ENCODE measurements at places on chromosomes 1 and 21. TPM values are rescaled to one million over a fixed set of nuclear protein-coding genes. Genes with fewer than 3 reads are reported as not detected.

The IFNLR1 gene
- not detected for total RNA-seq

The PPFIA4 gene
- total RNA-seq, result 15.7 TPM

The PRELP gene
- total RNA-seq, result 1.0 TPM

The SYT11 gene
- total RNA-seq, result 10.4 TPM

The GJA9 gene
- total RNA-seq, result not detected

The TMEM269 gene
- total RNA-seq, result 0.52 TPM

The KRTAP21-2 gene
- total RNA-seq, result not detected

The SLC30A1 gene
- 16.2 TPM for total RNA-seq

The LCE1C gene
- total RNA-seq, result not detected

The SLC2A5 gene
- 8.9 TPM for total RNA-seq

The TGFBR3 gene
- total RNA-seq, result 54.3 TPM

The GJB5 gene
- not detected for total RNA-seq

The OLIG1 gene
- not detected for total RNA-seq

The BEND5 gene
- total RNA-seq, result 5.7 TPM

The MARK1 gene
- total RNA-seq, result 9.9 TPM

The CCDC181 gene
- total RNA-seq, result 0.52 TPM

The TAS1R3 gene
- 1.6 TPM for total RNA-seq

The SPATA21 gene
- total RNA-seq, result not detected

The OTUD7B gene
- 15.7 TPM for total RNA-seq

The DMBX1 gene
- total RNA-seq, result not detected

The CFHR5 gene
- total RNA-seq, result not detected

The PCAT6 gene
- total RNA-seq, result not detected

The AADACL3 gene
- total RNA-seq, result not detected

The EDARADD gene
- total RNA-seq, result under 0.01 TPM

The GPR161 gene
- total RNA-seq, result 8.9 TPM

The CASZ1 gene
- total RNA-seq, result 26.1 TPM

All from skeletal muscle tissue (tissue), 5 donors.